Cortex of kidney (tissue), 1 donor: ENCODE measurements at places on chromosomes 11 and 22.

DNA sequence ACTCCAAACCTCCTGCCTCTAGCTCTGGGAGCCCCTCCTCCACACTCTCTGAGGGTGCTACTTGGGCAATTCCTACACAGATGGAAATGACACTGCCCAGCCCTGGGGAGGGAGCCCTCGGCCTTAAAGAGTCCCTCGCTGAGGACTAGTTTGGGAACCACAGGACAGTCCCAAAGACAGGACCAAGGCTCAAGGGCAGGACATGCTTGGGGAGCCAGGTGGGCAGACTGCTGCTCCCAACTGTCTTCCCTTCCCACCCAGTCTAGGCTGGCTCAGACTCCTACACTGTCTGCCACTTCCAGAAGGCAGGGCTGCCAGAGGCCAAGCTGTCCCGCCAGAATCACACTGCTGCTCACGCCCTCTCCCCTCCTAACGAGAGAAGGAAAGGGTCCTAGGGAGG lies 9.8 kb downstream of the ARRB1 start:
- no peak for DNase-seq

DNA sequence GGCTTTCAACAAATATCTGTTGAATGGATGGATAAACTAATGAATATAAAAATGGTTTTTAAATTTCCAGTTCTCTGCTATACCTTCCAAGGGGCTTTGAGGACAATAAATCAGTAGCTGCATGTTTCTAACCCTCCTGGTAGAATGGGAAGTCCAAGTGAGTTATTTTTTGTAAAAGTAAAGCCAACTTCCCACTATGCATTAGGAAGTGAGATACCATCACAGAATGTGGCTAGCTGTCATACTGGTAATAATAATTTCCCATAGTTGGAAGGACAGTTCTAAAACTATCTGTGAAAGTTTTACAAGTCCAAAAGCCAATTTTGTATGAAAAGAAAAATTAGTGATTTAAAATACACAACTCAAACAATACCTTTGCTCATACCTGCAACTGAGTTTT lies 50.0 kb downstream of the TMEM123 start:
- DNase-seq: no peak

DNA sequence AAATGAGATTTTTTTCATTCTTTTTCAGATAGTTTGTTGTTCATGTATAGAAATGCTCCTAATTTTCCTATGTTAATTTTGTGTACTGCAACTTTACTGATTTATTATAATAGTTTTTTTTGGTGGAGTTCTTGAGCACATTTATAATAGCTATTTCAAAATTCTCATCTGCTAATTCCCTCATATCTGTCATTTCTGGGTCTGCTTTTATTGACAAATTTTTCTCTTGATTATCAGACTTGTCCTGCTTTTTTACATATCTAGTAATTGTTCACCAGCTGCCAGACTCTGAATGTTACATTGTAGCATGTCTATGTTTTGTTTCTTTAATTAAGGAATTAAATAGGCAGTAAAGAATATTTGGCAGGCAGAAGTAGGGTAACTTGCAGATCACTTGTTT lies 60.9 kb upstream of the PARVA start:
- no peak for DNase-seq

DNA sequence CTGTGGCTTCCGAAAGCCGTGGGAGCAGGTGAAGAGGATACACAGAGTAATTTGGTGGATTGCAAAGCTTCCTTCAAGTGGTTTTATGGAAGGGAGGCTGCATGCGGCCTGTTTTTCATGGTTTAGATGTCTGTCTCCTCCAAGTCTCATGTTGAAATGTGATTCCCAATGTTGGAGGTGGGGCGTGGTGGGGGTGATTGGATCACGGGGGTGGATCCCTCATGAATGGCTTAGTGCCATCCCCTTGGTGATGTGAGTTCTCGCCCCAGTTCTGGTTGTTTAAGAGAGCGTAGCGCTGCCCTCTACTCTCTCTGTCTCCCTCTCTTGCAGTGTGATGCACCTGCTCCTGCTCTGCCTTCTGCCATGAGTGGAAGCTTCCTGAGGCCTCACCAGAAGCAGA lies 247.8 kb upstream of the B3GAT1 start:
- DNase-seq: no peak

- no peak for DNase-seq
Observed at GRCh38 chr22:29989446-29989845, 90.8 kb upstream of the HORMAD2 start.

- no peak for DNase-seq
Observed at GRCh38 chr11:104443387-104443786, 279.4 kb upstream of the PDGFD start.

DNA sequence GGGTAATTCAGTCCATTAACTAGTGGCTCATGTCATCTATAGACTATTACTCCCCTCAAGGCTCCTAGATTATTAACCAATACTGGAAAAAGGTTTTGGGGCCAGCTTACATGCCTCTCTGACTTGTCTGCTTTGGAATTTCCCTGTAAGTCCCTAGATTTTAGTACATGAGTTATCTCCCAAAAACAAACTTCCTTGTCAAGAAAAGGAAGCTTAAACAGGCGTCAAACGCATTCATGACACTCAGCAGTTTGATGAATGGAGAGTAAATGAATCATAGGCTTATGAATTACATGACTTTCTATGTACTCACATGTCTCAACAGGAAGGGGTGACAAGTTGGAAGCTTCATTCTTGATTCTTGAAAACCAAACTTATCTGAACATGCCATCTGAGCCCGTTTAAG lies 70.8 kb downstream of the BLID start:
- DNase-seq: no peak

DNA sequence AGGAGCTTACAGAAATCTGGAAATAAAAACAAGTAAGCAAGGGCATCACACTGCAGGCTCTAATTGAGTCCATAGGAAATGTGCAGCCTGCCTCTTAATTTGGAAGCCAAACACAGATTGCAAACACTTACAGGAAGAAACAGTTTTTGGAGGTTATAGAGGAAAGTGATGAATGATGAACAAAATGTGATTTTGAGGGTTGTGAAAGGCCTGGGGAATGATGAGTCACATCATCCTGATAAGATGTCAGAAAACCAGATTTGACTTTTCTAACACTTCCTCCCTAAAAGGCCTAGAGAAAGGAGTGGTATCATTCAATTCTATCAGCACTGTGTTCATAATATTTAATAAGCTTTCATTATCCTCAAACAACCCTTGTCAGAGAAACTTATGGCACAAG lies 96.6 kb upstream of the POU2AF2 start:
- DNase-seq: no peak

- DNase-seq: no peak
Observed at GRCh38 chr11:100316952-100317351, 370.1 kb upstream of the ARHGAP42 start.

GRCh38 chr11:70463478-70464255 lies 65.3 kb downstream of the CTTN start:
- DNase-seq: no peak

DNA sequence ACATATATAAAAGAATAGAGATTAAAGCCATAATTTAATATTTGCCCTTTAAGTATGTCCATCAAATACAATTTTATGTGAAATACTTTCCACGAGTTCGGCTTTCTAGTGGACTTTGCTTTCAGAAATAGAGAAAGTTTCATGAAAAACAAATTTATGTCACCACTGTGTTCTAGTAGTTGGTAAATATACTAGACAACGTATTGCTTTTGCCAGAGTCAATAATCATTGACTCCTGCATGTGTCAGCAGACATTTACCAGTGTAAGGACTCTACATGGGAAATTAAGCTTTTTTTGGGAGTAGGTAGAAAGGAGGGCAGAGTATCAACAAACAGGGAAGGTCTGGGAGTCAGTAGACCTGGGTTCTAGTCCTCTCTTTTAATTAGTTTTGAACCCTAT lies 32.3 kb upstream of the CAT start:
- DNase-seq: no peak

GRCh38 chr11:57124917-57125316 lies 56.8 kb upstream of the LRRC55 start:
- no peak for DNase-seq

DNA sequence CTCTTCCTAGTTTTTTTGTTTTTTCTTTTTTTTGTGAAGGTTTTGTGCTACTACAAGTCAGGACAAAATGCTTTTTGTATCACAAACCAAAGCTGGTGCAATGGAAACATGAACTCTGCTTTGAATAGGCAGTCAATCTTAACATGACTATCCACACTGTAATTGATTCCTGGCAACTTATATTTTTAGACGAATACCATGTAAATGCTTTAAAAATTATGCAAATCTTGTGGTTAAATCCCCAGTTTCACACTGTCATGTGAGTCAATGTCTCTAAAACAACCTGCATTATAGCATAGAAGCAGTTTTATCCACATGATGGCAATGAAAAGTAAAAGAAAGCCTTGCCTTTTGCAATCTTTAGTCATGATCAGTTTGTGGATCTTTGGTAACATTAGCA lies 8.9 kb downstream of the TRPC6 start:
- DNase-seq: no peak

GRCh38 chr11:126162306-126163030 lies 49.0 kb downstream of the RPUSD4 start:
- DNase-seq: no peak

DNA sequence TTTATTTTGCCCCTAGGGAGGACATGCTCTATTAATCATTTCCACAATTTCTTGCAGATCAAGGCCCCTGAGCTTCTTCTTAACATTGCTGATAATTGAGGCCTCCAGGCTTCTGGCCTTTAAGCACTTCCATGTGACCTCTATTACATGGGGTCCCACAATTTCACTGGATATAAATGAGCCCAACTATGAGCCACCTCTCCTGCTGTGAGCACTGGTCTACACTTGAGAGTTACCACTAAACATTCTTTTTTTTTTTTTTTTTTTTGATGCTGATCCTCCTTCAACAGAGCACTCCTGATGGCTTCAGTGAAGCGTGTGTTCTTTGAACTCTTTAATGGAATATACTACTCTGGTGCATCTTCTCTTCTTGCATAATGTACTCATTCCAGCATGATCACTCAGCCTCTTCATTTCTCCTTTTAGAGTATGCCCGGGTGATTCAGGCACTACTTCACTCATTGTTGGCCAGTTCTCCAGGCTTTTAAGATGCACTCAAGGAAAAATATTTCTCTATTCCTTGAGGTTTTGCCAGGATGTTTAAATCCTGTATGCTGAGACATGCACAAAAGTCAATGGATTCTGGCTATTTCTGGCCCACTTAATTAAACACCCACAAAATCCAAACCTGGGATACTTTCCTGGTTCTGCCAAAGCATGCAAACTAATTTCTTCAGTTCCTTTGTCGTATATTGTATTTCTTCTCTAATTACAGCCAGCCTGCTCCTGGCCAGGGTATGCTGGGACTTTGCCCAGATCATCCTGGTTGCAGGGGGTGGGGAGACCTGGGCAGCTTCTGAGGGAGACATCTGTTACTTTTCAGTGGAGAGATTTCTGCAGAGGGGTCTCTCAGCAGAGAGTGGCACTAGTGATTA lies 257.8 kb upstream of the LUZP2 start:
- no peak for DNase-seq
